ENCODE measurements at places on chromosomes 4 and X.

DNA sequence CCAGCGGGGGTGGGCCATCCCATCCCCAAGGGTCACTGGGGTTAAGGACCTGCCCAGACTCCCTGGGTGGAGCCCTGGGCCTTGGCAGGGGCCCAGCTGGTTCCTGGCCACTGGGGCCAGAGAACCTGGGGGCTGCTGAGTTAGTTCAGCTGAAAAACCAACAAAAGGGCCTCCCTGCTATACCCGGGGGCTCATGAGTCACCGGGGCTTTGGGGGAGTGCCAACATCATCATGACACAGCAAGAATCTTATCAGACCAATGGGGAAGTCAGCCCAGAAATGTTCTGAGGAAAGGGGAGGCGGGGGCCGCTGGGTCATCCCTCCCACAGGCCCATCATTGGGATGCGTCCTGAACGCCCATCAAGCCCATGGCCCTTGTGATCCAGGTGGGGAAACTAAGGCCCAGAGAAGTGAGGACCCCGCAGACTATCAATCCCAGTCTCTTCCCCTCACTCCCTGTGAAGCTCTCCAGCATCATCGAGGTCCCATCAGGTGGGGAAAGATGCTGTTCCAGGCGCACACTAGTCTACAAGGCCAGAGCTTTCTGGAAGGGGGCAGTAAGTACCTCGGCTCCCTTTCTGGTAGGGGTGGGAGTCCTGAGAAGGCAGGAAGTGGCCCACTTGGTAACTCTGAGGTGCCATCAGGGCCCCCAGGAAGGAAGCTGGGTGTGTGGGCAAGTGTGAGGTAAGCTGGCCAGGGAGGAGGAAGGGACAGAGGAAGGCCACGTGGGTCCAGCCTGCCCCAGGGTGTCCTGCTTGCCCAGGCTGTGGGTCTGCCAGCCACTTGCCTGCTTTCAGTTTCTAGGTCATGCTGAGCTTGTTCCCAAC lies 4.5 kb downstream of the G6PD start:
- peak; percentile 50 for DNase-seq

DNA sequence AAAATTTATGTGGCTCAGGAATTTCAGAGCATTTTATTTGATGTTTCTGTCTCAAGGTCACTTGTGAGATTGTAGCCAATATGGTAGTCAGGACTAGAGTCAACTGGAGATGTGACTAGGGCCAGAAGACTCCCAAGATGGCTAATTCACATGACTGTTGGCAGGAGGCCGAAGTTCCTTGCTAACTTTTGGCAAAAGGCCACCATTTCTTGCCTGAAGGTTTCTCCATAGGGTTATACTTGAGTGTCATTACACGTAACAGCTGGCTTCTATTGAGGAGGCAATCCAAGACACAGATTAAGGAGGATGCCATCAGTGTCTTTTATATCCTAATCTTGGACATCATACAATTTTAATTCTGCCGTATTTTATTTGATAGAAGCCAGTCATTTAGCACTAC lies 162.3 kb upstream of the MAOA start:
- no peak for DNase-seq

GRCh38 chr4:138204507-138204906 lies 37.6 kb downstream of the SLC7A11 start:
- DNase-seq, result peak; percentile 27

GRCh38 chr4:54558889-54559677 lies 98.7 kb upstream of the KIT start:
- DNase-seq, result no peak

DNA sequence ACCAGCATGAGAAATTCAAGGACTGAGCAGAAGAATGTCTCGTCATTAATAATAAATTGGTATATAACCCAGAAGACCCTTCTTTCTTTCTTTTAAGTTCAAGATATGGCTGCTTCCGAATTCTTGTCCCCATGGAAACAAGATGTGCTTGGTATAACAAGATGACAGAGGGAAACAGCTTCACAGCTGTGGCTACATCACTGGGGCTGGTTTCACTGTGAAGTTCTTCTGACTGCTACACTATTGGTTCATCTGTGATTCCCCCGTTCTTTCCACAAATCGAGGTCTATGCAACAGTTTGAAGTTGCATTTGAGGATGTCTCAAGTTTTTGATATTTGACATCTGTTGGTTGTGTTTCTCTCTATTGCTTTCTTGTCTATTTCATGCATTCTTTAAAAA lies 12.3 kb upstream of the DTHD1 start:
- no peak for DNase-seq

DNA sequence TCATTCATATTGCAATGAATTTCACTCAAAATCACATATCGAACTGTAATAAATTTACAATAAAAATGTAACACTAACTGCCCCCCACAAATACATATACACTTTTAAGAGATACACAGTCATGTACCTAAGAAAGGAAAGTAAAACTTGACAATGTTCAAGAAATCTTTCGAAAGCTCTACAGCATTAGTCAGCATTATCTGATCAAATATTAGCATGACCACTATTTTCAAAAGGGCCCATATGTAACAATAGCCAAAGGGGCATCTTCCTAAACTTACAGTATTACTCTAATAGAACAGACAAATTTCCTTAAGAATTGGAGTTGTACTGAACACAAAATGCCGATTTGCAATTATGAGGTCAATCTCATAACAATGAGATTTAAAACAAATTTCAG lies 51.8 kb downstream of the STX18 start:
- DNase-seq, result no peak

DNA sequence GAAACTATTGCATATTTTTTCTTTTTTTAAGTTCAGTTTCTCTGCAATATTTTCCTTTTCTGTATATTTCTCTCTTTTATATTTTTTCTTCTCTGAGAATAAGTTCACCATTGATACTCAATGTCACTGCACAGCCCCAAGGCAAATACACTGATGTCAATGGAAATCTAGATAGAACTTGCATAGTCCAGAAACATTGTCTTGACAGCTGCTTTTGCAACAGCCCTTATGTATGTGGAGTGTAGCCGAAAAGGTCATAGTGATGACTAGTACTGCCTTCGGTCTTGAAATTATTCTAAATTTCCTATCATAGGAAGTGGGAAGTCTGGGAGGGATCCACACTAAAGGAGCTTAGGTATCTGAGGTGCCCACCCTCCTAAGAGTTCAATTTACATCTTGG lies 150.0 kb downstream of the SPOCK3 start:
- no peak for DNase-seq

- no peak for DNase-seq
Observed at GRCh38 chr4:71070015-71070414, 76.6 kb downstream of the DCK start.

GRCh38 chrX:39377157-39377556 lies 575.9 kb downstream of the MID1IP1 start:
- DNase-seq, result no peak

GRCh38 chr4:8070736-8071718 lies 87.6 kb downstream of the ABLIM2 start:
- DNase-seq, result no peak

GRCh38 chr4:183241721-183242151 lies 78.3 kb downstream of the CLDN22 start:
- no peak for DNase-seq

- DNase-seq, result peak; percentile 71
Observed at GRCh38 chr4:114025176-114025777, 45.8 kb upstream of the ARSJ start.

DNA sequence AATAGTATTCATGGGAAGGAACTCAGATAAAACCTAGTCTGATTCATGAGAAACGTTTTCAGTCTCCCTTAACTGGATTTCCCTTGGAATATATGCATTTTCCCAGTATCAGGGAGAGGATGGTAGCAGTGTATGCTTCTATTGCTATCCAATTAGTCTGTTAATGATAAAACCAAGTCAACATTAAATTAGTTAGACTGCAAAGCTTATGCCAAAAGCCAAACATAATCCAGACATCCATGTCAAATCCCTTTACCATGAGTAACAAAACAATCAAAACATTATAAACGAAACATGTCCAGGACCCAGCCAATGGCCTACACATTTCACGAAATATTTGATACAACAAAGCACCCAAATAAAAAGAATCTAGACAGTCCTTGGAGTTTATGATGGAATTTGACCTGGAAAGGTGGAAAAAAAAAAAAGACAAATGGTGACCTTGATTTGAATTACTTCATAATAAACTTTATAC lies 34.5 kb upstream of the VEGFD start:
- no peak for DNase-seq

GRCh38 chrX:15915959-15916703 lies 61.5 kb upstream of the AP1S2 start:
- DNase-seq, result no peak

GRCh38 chr4:11618666-11619282 lies 190.1 kb upstream of the HS3ST1 start:
- no peak for DNase-seq

Measured in left colon (tissue), 2 donors.